ENCODE measurements at places on chromosomes 2 and 18.

DNA sequence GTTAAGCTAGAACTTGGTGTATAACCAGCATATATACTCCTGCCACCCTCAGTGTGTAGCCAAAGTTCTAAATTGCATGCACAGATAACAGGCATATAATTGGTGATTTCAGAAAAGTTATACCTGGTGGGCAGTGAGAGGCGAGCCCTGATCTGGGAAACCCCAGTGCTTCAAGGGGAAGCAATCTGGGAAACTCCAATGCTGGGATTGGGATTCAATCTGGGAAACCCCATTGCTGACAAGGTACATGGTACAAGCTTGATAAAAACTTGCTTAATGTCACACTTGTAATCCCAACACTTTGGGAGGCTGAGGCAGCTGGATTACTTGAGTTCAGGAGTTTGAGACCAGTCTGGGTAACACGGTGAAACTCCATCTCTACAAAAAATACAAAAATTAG lies 147.6 kb downstream of the NEDD4L start:
- no peak for DNase-seq

DNA sequence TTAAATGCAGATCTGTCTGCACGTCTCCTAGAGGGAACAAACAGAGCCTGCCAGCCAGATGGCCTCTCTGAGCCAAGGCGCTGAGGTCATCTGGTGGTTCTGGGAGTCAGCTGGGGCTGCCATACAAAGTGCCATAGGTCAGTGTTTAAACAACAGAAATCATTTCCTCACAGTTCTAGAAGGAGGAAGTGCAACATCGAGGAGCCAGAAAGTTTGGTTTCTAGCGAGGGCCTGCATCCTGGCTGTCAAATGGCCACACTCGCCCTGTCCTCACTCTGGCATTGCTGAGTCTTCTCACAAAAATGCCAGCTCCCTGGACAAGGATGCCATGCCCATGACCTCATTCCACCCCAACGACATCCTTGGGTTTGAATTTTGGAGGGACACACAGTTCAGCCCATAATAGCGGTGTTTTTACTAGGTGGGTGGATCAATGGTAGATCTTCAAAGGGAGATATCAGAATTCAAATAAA lies 59.6 kb downstream of the MYT1L start:
- peak; percentile 33 for DNase-seq

DNA sequence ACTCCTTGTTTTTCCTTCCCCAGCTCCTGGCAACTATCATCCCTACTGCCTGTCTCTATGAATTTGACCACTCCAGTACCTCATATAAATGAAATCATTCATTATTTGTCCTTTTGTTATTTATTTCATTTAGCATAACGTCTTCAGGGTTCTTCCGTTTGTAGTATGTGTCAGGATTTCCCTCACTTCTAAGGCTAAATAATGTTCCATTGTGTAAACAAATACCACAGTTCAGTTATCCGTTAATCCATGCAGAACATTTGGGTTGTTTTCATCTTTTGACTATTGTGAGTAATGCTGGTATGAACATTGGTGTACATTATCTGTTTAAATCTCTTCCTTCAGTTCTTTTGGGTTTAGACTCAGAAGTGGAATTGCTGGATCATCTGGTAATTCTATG lies 18.8 kb downstream of the DYNC2LI1 start:
- no peak for DNase-seq

- no peak for DNase-seq
These were observed 211.4 kb downstream of the BABAM2 start for GRCh38 chr2:28101892-28102291.

GRCh38 chr18:69447886-69448285 lies 47.2 kb downstream of the DOK6 start:
- no peak for DNase-seq

DNA sequence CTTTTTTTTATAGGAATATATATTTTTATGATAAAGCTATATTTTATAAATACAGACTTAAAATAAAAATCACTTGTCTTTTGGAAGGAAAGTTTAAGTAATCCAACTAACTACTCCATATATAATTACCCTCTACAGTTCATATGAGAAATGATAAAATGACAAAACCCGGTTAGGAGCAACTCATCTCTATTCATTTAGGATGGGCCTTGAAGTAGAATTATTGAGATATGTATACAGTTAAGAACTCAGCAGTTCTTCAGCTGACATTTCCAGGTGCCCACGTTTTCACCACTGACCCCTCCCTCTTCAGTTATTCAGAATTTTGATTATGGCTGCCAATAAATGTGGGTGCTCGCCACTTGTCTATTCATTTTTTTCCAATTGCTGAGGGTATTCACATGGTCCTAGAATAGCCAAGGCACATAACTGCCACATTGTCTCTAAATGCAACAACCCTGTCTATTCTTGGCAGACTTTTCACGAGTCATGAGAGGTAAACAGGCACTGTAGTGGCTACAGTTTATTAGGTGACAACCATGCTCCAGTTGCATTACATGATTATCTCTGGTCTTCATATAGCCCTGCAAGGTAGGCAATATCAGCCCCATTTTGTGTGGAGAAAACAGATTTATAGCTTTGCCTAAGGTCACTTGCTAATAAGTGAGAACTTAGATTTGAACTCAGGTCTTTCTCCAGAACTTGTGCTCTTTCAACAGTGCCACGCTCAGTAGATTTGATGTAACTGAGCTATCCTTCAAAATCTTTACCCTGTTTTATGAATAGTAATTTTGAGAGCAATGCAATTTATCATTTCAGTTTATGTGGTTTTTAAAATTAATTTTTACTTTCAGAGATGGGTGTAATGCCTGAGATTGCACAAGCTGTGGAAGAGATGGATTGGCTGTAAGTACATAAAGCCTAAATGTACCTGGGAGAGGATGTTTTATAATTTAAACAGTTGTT lies 2.9 kb downstream of the DDX1 start:
- DNase-seq: no peak

- peak; percentile 45 for DNase-seq
These were observed 12.0 kb upstream of the TUBB6 start for GRCh38 chr18:12296087-12296403.

GRCh38 chr2:159077869-159078268 lies 109.4 kb downstream of the TANC1 start:
- no peak for DNase-seq
